H1 (cell line): ENCODE measurements at places on chromosomes 13 and 19.

DNA sequence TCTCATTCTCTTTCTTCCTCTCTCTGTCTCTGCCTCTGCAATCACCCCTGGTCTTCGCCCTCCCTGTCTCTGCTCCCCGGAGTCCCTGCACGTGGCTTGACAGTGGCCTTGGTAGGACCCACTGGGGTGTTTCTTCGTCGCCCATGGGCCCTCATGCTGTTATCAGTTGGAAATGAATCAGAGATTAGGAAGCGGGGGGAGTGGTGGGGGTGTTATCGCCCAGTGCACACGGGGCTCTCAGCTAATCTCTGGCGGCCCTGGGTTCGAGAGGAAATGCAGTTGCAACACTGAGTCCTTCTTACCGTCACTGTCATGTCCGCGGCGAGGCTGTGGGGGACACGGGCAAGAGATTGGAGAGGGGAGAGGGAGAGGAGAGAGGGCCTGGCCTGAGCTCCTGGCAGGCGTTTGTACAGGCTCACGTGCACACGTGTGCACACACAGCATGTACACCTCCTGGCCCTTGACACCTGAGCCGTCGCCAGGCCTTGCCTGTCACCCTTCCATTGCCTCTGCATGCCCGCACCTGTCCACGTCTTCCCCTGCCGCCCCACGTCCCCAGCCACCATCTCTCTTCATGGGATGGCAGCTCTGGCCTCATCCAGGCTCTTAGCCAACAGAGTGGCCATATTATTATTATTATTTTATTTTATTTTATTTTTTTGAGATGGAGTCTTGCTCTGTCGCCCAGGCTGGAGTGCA is 37.8 kb upstream of the SLC7A10 start:
- DNase-seq = no peak
- no peak overlapping the region for H3K27ac ChIP-seq
- H3K4me1 ChIP-seq = no peaks in the 10 kb centered on the region
- no peaks in the 10 kb centered on the region for H3K36me3 ChIP-seq
- no peaks in the 10 kb centered on the region for H3K27me3 ChIP-seq

DNA sequence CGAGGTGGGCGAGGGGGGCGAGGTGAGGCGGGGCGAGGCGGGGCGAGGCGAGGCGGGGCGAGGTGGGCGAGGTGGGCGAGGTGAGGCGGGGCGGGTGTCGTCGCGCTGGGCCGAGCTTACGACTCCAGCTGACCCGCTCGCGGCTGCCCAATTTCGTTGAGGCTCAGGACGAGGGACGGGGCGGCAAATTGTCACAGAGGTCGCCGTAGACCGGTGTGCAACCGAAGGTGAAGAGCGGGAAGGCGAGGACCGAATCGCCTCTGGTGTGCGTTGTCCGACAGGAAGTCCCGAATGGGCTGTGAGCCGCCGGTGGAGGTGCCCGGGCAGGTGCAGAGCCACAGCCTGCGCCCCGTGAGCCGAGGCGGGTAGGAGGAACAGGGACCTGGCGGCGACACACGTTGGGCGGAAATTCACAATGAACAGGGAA is at the start of gene LACC1:
Gene LACC1, plus strand, starts transcription at position 150 of the 427 bp plus-strand sequence. CDS start 1,082 bp downstream, outside the sequence.
- peaks cover 2% of the 10 kb centered on the region; the same call in 1 of the 2 replicates for H3K4me1 ChIP-seq
- peak within 1 kb of the TSS; percentile 28; the same call in 1 of the 2 replicates for H3K27ac ChIP-seq
- H3K27me3 ChIP-seq = peaks cover 8% of the 10 kb centered on the region
- H3K36me3 ChIP-seq = no peaks in the 10 kb centered on the region
- H3K4me3 ChIP-seq = peak within 1 kb of the TSS; percentile 66

DNA sequence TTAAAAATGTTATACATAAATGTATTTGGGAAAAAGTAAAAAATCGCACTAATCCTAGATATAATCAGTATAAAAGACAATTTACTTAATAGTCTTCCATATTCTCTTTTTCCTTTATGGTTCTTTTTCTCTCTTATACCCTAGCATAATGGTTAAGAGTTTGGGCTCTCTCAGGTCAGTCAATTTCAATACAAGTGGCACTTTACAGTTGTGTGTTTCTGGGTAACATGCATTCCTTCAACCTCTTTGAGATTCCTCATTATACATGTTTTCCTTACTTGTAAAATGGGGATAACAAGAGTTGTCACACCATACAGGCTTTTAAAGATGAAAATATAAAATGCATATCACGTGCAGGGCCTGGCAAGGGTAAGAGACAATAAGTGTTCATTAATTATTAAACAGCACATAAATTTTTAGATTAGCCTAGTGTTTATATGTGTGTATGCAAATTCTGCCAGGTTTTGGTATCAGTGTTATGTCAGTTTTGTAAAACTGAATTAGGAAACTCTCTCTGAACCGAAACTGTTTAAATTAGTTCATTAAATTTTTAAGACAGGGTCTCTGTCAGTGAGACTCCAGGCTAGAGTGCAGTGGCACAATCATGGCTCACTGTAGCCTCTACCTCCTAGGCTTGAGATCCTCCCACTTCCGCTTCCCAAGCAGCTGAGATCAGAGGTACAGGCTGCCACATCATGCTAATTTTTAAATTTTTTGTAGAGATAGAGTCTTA is 49.8 kb downstream of the ELF1 start:
- H3K36me3 ChIP-seq = no peaks in the 10 kb centered on the region
- H3K27ac ChIP-seq = no peak overlapping the region
- no peak overlapping the region for H3K4me3 ChIP-seq
- H3K4me1 ChIP-seq = no peaks in the 10 kb centered on the region

GRCh38 chr19:55463583-55464031 is 944 bp downstream of the C19orf85 start:
- no peaks in the 10 kb centered on the region for H3K36me3 ChIP-seq
- H3K4me1 ChIP-seq = peaks cover 25% of the 10 kb centered on the region
- no peaks in the 10 kb centered on the region for H3K27me3 ChIP-seq
- H3K4me3 ChIP-seq = no peak overlapping the region

- no peaks in the 10 kb centered on the region for H3K4me1 ChIP-seq
- no peaks in the 10 kb centered on the region for H3K27me3 ChIP-seq
- no peak overlapping the region; the same call in 1 of the 2 replicates for H3K4me3 ChIP-seq
- DNase-seq = peak; percentile 100
These were observed 9.1 kb downstream of the MAST1 start for GRCh38 chr19:12847159-12848139.

DNA sequence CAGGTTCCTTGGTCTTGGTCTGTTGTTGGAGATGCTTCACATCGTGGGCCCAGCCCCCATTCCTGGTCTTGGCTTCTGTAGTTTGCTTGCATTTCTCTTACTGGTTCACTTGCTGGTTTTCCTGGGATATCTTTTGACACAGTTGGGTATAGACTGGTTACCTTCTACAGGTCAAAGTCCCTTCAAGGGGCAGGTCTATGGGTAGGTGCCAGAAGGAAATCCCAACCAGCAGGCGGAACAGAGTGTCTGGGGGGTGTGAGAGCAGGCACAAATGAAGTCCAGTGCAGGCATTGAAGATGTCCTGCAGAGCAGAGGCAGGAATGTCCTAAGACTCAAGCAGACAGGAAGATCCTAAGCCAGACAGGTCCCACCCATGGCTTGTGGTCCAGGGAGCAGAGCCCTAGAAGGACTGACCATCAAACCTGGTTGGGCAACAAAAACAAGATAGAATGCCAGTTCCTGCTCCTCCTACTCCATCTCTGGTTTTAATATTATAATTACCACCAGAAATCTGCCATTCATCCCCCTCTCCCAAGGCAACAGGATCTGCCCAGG is 17.7 kb upstream of the WASF3 start:
- no peaks in the 10 kb centered on the region for H3K36me3 ChIP-seq
- no peak for DNase-seq
- H3K4me3 ChIP-seq = no peak overlapping the region
- no peaks in the 10 kb centered on the region for H3K4me1 ChIP-seq
- no peaks in the 10 kb centered on the region for H3K27me3 ChIP-seq
- H3K27ac ChIP-seq = no peak overlapping the region

DNA sequence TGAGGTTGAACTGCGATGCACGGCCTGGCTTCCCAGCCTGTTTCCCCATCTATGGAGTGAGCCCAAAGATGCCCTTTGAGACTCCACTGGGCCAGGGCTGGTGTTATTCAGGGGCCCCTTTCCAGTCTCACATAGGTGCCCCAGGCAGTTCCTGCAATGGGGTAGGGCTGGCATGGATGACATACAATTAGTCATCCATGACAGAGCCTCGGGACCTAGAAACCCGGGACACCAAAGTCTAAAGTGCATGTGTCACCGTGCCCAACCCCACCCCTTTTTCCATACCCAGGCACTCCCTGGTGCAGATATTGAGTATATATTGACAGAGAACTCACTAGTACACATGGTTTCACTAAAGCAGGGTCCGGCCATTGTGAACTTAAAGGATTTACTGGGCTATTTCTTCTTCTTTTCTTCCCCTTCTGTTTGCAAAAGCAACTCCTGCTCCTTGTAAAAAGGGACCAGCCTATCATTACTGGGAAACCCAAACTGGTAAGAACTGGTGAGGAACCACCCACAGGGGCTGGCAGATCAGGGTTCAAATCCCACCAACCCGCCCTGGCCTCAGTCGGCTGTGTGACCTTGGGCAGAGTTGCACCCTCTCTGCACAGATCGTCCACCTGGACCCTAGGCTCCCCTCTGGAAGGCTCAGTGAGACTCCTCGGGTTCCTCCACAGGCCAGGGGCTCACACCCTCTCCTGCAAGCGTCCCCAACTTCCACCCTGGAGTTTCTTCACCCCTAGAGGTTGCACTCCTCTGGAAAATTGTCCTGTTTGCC is 2.7 kb downstream of the B3GNT3 start:
- H3K27me3 ChIP-seq = peaks cover 9% of the 10 kb centered on the region
- no peaks in the 10 kb centered on the region for H3K36me3 ChIP-seq
- no peak overlapping the region for H3K27ac ChIP-seq

GRCh38 chr13:32669030-32669646 is 82.9 kb downstream of the PDS5B start:
- H3K4me3 ChIP-seq = no peak overlapping the region
- no peak overlapping the region for H3K27ac ChIP-seq
- DNase-seq = no peak
- H3K4me1 ChIP-seq = no peaks in the 10 kb centered on the region

GRCh38 chr19:36973021-36973843 is 57.1 kb downstream of the ZNF568 start:
- no peaks in the 10 kb centered on the region for H3K27me3 ChIP-seq
- 0 out of 2 replicates have a peak overlapping the region, but pooled peaks have one; percentile 47 for H3K27ac ChIP-seq
- no peaks in the 10 kb centered on the region for H3K36me3 ChIP-seq

- H3K4me1 ChIP-seq = no peaks in the 10 kb centered on the region; the same call in 1 of the 2 replicates
- H3K4me3 ChIP-seq = no peak overlapping the region
- H3K36me3 ChIP-seq = no peaks in the 10 kb centered on the region
- no peaks in the 10 kb centered on the region for H3K27me3 ChIP-seq
- no peak for DNase-seq
- no peak overlapping the region for H3K27ac ChIP-seq
These were observed 290.8 kb downstream of the FOXO1 start for GRCh38 chr13:40375489-40376171.

DNA sequence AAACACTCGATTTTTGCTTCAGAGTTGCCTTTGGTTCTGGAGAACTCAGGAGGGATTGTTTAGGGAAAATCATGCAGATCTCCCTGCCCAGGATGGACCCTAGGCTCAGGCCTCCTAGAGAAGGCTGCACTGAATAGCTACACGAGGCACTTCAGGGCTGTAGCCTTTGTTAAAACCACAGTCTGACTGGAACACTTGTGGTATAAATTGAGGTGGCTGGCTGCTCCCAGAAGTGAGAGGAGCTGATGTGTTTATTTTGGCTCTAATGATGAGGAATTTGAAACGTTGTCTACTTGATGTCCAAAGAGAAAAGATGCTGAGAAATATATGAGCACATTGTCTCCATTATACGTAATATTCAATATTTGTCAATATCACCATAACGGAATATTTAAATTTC is 762.1 kb upstream of the ARGLU1 start:
- no peak overlapping the region for H3K27ac ChIP-seq
- H3K4me1 ChIP-seq = no peaks in the 10 kb centered on the region
- no peaks in the 10 kb centered on the region for H3K36me3 ChIP-seq
- H3K27me3 ChIP-seq = no peaks in the 10 kb centered on the region
- no peak for DNase-seq
